ENCODE measurements at places on chromosomes 4 and X.

DNA sequence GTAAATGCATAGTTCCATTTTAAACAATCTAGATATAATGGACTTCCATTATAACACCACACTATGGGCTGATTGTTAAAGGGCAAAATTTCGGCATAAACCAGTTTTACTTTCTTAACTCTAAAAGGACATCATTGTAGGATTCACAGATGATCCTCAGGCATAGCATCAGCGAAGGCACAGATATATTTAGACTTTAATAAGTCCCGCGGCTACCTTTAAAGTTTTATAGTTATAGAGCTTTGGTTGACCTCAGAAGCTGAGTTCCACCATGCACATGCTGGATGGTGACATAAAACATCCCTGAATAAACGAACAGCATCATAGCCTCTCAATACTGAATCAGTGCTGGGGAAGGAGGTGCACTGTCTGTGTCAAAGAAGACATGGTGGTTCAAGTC lies 125.0 kb upstream of the PDLIM3 start:
- no peak for DNase-seq

DNA sequence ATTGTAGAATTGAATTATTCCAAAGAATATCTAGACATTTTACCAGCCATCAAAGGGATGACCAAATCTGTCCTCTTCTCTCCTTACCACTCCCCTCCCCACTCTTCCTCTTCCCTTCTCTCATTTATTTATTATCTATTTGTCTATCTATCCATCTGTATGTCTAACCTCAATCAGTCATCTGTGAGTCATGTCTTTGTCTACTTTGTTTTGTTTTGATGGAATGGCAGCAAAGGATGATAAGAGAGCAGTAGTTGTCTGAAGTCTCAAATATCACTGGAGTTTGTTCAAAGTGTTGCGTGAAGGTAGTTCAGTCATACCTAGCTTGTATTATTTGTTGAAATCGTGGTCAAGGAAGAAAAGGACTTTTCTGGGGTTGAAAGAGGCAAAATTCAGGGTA lies 34.7 kb upstream of the PGRMC2 start:
- no peak for DNase-seq

GRCh38 chr4:185328586-185328985 lies 67.1 kb downstream of the LRP2BP start:
- no peak for DNase-seq

GRCh38 chrX:41384051-41384705 lies 50.2 kb downstream of the DDX3X start:
- no peak for DNase-seq

- DNase-seq = no peak
These were observed 40.2 kb upstream of the PPP2R3B start for GRCh38 chrX:426881-427280.

DNA sequence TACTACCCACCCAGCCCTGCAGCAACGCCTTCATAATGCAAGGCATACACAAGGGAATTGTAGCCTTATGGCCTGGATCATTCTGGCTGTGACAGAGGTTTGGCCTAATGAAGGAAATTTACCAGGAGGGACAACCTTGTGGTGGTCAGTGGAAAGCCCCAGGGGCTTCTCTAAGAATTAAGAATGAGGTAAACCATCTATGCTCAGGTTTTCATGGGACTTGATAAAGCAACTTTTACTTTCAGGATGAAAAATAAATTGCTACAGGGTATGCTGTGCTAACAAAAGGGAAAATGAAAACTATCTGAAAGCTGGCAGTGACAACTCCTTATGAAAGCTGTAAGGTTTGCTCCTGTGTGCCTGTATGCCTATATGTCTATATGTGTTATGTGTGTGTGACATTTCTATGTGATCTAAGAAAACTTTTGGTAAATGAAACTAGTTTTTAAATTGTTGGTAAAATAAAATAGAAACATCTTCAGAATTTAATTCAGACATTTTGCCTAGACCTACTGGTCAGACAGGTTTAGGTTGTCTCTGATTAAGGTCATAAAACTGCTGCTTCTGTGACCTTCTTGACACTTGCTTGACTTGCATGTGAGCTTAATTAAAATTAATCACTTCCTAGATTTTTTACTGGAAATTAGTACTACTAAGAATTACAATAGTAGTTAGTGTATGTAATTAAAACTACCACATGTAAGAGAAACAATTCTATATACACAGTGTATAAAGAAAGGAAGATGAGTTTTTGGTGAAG lies 19.9 kb upstream of the TXK start:
- no peak for DNase-seq
